ENCODE measurements at places on chromosomes 5 and 9. TPM values are rescaled to one million over a fixed set of nuclear protein-coding genes. Genes with fewer than 3 reads are reported as not detected.
A peak's percentile ranks its signal among the peaks of the same experiment; 100 is the strongest.

GRCh38 chr9:15725953-15726352, 173.1 kb downstream of the CCDC171 start:
- DNase-seq = peak; percentile 28

Gene FGF10
- total RNA-seq = not detected

Gene RNF208
- 4.9 TPM for total RNA-seq

DNA sequence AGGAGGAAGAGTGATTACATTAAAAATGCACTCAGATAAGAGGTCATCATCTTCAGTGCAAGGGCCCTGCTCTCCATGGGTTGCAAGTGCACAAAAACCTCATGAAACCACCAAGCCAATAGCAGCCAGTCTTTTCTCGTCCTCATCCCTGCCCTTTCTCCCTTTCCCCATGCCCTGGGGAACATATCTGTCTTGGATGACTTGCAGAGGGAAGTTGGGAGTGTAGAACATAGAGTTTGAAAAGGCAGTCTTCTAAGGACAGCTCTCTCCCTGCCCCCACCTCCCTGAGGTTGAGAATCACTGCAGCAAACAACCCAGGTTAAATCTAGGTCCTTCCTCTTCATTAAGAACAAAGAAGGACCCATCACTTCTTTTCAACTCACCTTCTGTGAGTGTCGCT, 22.0 kb downstream of the DDX31 start:
- DNase-seq = no peak

DNA sequence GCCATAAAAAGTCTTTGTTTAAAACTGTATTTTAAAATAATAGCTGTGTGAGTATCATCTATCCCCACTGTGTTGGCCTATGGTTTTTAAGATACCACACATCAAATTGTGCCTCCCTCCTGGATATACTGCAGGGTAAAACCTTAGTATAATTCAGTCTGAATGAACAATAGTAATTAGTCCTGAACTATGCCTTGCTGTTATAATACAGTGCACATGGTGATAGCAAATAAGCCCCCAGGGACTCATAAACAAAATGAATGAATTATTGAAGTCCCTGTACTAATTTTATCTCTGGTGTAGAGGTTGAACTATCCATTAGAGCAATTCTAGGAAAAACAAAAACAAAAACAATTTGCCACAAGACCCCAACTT, 142.7 kb upstream of the ADAMTSL1 start:
- DNase-seq = no peak

DNA sequence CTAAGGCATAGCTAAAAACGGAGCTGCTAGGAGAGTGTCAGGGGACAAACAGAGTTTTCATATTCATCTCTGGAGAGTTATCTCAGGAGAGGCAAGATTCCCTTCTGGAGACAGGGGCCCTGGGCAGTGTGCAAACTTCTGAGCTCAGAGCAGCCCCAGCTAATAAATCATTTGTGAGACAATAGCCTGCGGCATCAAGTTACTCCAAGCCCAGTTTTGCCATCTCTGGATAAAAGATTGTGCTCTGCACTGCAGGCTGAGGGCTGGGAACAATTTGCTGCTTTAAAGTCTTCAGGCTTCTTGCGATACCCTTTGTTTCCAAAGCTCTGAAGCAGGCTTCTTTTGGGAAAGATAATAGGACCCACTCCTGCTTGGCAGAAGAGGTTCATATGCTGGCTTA, 164.3 kb upstream of the BRINP1 start:
- DNase-seq = no peak

- no peak for DNase-seq
Observed at GRCh38 chr9:20945269-20945668, 86.2 kb downstream of the HACD4 start.

GRCh38 chr5:150153957-150154617, 1.6 kb downstream of the PDGFRB start:
- peak; percentile 76 for DNase-seq

GRCh38 chr5:56601641-56602071, 213.7 kb upstream of the MAP3K1 start:
- peak; percentile 71 for DNase-seq

GRCh38 chr5:169717288-169717687, 80.2 kb downstream of the DOCK2 start:
- DNase-seq = no peak

DNA sequence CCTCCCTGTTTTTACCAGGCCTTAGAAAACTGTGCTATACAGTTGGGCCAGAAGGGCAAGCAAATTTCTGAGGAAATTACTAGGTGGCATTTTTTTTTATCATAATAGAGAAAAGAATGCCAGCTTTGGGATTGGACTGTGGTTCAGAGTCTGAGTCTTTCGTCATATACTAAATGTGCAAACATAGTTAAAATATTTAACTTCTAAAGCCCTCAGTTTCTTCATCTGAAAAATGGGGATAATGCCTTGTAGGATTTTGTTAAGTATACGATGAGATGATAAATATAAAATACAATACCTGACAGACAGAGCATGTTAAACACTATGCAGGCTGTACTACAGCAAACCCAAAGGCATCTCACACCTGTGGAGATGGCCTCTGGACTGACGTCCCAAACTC, 87.3 kb upstream of the GRHPR start:
- DNase-seq = no peak

GRCh38 chr9:117958726-117959125, 254.5 kb downstream of the TLR4 start:
- no peak for DNase-seq

Gene INSL6
- not detected for total RNA-seq

DNA sequence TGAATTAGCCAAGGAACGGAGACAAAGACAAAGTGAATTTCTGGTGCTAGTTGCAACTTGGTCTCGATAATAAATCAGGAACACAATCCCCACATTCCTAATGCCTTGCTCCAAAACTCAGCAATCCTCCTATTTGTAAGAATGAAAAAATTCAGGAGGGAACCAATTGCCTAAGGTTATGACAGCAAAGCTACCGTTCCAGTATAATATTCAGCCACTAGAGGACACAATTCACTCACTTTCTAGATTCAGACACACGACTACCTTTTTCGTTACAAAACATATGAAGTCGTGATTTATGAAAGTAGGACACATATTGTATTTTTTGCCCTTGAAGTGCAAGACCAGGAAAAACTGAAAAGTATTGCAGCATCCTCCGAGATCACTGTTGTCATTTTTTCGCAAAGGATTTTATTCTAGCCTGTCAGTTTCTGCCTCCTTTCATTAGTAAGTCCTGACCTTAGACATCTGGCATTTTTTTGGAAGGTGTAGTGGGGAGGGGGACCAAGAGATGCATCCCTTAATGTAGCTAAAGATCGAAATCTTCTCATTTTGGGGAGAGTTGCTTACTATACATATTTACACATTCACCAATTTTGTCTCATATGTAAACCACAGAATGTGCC, 133.1 kb downstream of the DOCK8 start:
- DNase-seq = peak; percentile 17

GRCh38 chr5:36403632-36404311, 102.1 kb upstream of the RANBP3L start:
- DNase-seq = peak; percentile 88

Gene ORM2
- not detected for total RNA-seq

Gene BRIX1
- total RNA-seq = 28.6 TPM

DNA sequence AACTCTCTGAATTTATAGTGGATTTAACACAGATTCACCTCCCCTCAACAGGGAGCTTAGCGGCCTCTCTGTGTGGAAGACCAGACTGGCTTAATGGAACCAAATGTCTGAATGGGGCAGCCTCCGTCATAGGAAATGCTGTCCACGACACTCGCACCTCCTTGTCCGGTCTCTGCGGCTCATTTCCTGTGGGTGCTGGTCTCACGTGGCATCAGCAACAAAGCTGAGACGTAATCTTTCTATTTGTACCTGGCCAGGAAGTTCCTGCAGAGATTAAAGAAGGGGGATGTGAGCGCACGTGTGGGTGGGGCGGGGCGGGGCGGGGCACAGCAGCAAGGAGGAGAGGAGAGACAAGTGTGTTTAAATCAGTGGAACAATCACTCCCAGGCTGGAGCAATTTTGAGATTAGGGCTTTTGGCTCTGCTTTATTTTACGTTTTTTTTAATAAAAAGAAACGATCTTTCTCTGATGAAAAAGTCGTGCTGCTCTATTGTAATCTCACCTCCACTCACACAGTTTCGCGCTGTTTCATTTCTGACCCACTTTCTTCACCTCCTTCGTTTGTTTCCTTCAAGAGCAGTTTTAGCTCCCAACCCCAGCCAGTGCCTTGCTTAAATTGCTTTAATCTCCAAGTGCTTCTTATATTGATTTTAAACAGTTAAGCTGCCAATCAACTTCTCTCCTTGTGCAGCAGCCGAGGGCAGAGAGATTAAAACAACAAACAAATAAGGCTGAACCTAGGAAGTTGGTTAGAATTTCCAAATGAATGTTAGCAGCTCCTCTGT, 132.2 kb upstream of the ASTN2 start:
- no peak for DNase-seq

Gene HTR4
- not detected for total RNA-seq

DNA sequence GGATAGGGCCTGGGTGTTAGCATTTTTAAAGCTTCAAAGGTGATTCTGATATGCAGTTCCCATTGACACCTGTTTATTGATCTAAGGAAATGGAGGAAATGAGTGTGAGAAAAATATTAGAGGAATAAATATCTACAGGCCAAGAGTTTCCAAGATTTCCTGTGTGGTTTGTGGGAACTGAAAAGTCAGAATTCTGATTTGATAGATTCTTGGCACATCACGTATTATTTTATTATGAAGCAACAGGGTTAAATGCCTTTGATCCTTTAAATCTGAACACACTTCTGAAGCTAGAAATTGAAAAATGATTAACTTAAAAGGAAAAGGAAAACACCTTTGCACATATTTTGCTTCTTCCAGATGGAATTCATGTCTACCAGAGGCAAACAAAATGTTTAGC, 113.7 kb downstream of the CD180 start:
- DNase-seq = no peak

DNA sequence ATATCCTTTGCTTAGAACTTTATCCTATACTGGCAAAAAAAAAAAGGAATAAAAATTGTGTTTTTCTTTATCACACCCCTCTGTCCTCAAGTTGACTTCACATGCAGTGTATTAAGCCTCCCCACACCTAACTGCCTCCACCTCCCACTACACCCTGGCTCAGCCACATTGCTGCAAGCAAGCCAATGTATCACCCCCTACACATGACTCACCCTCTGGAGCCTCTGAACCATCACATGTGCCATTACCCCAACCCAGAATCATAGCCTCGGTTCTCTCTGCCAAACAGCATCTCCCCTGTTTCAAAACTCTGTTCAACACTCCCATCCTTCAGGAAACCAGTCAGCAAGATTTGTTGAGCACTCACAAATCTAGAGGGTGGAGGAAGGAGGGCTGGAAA, 209.0 kb downstream of the CWC27 start:
- peak; percentile 17 for DNase-seq

DNA sequence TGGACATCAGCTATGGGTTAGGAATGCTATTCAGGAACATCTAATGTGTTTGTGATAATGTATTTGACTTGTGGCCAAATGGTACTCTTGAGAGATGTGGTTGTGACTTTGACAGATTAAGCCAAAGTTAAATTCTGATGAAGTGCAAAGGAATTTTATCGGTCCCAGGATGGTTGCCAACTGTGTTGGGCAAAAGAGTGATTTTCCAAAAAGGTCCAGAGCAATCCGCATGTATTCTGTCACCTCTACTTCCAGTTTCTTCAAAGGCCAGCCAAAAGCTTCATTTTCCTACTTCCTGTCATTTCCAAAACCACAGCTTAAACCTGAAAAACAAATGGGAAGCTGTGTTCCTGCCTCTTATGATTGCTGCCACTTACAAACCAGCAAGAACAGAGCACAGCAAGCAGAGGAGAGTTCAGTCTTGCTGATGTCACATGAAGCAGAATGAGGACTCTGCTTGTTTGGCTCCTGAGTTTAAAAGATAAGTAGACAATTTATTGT, 59.8 kb downstream of the MARCHF3 start:
- DNase-seq = peak; percentile 83

DNA sequence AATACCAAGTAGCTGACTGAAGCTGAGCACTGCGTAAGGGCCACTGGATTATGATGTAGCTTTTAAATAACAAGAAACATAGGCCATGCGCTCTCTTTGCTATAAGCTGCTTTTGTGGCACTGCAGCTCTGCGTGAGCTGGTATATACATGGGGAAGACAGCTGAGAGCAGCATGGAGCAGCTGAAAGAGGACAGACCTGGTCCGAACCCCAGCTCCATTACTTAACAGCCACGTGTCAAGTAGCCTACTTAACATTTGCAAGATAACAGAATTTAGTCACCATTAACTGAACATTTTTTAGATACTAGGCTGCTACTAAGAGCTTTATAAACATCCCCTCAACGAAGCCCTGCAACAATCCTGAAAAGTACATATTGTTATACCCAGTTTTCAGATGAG, 69.3 kb downstream of the PTPN3 start:
- DNase-seq = no peak

DNA sequence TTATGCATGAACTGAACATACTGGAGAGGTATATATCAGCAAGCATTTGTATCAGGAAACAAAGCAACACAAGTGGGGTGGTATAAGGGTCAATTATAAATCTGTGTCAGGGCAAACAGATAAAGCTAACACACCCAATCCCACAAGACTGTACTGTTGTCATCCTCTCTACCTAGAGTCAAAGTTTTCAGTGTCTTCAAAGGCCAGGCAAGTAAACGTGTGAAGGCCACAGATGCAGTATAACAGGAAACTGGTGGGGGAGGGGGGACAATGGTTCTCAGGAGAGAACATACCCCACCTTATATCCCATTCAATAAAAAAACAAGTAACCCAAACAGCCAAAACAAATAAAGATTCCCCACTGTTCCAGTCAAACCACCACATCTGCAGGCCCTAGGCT, 22.1 kb downstream of the ELP1 start:
- DNase-seq = no peak

Gene LECT2
- not detected for total RNA-seq

DNA sequence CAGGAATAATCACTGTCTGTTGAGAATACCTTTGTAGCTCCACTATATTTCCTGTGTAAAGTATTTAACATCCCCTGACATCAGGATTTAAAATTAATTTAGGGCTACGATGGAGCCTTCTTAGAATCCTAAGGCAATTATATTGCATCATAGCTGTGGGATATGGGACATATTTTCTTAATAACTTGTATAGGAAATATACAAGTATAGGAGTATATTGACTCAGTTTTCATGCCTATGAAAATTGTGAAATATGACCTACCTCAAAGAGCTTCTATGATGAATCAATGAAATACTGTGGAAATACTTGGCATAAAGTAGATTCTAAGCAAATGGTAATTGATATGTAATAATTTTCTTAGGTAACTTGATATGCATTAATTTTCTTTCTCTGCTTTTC, 221.0 kb upstream of the KLF4 start:
- DNase-seq = no peak

Gene RGS7BP
- 0.07 TPM for total RNA-seq
